ENCODE measurements at places on chromosomes 4 and X.

DNA sequence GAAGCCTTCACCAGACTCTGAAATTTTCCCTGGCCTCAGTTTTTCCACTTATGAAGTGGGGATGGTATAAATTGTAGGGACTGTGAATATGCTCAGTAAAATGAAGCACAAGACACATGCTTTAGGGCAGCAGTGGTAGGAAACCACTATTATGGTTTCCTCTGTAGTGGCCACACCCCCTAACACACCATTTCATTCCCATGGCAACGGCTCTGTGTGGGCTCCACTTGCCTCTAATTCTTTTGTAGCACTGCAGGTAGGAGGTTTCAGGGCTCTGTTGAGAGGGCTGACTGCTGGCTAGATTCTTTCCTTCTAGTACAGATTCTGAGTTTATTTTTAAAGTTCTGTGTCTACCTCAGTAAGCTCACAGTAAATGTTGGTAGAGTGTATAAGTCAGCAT lies 3.5 kb upstream of the VMA21 start:
- no peak for DNase-seq

GRCh38 chrX:1246816-1247215 lies 21.8 kb upstream of the CSF2RA start:
- DNase-seq = peak; percentile 46

- DNase-seq = no peak
Observed at GRCh38 chrX:39247536-39247935, 446.3 kb downstream of the MID1IP1 start.

GRCh38 chrX:132199941-132200340 lies 19.3 kb downstream of the RAP2C start:
- no peak for DNase-seq

DNA sequence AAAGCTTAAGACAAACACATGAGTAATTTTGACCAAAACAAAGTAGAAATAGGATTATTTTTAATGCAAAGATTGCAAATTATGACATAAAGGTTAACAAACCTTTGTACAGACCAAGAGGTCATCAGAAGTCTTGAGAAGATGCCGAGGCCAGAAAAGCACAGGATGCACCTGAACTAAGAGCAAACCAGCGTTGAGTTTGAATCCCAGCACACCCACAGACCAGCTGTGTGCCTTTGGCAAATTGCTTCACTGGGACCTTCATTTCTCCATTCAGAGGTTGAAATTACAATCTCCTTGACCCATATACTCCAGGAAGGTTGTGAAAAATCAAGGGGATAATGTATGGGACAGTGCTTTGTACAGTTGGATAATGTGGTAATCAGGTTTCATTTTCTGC lies 56.6 kb downstream of the PPM1K start:
- DNase-seq = no peak

- peak; percentile 7 for DNase-seq
Observed at GRCh38 chrX:109384699-109385098, 97.2 kb downstream of the GUCY2F start.

GRCh38 chrX:74249963-74250362 lies 54.0 kb upstream of the ZCCHC13 start:
- no peak for DNase-seq

- DNase-seq = peak; percentile 61
Observed at GRCh38 chr4:102825261-102826091, 1.9 kb downstream of the UBE2D3 start.

- DNase-seq = no peak
Observed at GRCh38 chrX:48468693-48469691, 1.1 kb downstream of the SLC38A5 start.

DNA sequence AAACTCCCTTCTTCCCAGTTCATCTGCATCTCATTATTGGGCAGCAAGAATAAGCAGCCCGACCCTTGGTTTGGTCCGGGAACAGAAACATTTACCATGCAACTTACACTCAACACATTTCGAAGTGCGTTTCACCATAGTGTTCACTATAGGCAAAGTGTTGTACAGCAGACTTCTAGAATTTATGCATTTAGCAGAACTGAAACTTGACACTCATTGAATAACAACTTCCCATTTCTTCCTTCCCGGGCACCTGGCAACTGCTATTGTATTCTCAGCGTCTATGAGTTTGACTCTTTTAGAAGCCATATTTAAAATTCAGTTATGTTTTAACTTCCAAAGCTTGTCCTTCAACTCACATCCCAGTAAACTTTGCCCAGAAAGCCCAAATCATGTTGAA lies 840.6 kb downstream of the NLGN4X start:
- no peak for DNase-seq

DNA sequence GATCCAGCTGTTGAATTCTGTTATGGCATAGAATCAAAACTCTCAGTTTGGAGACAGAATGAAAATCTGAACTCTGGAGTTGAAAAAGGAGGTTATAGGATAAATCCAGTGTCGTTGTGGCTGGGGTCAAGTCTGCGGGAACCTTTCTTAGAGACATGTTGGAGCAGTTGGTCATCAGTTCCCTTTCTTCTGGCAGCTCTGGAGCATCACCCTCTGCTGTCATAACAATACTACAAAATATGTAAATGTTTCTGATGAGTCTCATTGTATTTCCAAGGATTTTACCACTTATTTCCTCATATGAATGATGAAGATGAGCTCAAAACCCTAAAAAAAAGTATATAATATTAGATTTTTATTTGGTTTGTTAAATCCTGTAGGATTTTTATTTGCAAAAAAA lies 7.5 kb downstream of the TLR10 start:
- no peak for DNase-seq

- peak; percentile 56 for DNase-seq
Observed at GRCh38 chr4:184473499-184474262, 669 bp downstream of the IRF2 start.

DNA sequence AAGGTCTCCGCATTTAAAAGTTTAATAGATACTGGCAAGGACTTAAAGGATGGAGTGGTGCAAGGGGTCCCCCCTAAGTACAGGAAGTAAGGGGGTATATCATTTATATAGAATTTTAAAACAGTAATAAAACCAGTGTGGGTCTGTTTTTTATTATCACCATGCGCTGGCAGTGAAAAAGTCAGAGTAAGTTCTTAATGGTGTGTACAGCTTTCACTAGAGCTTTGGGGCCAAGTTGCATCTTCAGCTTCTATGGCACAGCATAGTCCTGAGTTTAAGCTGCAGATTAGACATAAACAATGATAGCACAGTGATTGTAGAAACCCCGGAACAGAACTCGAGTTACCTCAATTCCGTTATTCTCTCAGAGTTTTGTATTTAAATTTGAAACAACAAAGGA lies 27.6 kb downstream of the RHOH start:
- DNase-seq = no peak

DNA sequence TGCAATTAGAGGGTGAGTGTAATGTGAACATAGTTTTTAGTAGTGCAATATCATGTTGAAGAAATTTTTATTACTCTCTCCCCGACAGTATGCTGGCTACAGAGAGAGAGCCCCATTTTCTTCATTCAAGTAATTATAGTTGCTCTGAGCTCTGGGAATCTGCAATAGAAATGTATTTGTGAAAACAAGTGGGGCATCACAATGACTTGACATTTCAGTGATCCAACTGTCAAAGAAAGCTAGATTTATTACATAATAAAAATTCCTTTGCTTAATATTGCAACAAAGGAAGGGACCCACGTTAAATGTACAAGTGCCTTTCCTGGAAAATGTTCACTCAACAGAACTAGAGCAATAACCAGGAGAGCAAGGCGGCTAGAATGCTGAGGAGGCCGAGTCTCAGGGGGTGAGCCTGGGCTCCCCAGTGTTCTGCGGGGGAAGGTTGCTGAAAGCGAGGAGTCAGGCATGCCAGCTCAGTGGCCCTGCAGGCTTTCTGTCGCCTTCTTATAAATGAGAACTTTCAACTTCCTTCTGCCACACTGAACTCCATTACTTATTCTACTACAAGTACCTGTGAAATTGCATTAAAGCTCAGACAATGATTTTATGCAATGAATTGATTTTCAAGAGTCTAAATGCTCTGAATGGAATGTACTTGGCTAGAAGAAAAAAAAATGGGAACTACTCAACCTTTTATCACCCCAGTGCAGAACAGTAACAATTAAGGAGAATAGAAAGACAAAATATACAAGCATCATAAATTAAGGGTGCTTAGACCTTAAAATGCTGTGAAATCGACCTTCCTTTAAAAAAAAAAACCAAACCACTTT lies 476.4 kb downstream of the AFF2 start:
- DNase-seq = no peak

DNA sequence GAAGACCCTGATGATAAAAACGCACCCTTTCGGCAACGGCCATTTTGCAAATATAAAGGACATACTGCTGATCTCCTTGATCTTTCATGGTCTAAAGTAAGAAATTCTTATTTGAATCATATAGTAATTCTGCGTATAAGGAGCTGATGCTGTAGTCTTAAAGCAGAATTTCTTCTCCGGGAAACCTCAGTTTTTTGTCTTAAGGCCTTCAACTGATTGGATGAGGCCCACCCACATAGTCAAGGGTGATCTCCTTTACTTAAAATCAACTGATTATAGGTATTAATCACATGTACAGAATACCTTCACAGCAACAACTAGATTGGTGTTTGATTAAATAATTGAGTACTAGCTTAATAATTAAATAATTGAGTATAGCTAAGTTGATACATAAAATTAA lies 62.8 kb upstream of the DOCK11 start:
- DNase-seq = no peak

GRCh38 chr4:32884198-32884597 lies 2164.0 kb downstream of the PCDH7 start:
- DNase-seq = no peak

Measured in SW480 (cell line).